ENCODE measurements at places on chromosomes 16 and 17.
A peak's percentile ranks its signal among the peaks of the same experiment; 100 is the strongest.

DNA sequence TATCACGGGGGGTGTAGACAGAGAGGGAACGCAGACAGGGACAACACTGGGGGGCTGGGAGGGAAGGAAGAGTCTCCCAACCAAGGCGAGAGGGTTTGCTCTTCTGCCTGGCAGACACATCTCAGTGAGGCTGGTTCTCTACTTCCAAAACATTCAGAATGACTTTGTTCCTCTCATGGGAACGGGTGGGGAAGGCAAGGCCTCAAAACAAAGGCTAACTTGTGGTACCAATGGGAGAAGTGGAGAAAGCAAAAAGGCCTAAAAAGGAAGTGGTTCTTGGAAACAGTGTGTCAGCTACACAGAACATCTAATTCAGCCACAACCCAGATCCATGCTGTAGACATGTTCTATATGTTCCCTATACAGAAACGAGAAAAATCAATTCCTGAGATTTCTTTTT lies 7.5 kb downstream of the FLOT2 start:
- no peak for DNase-seq

GRCh38 chr17:64281962-64282752 lies 19.1 kb upstream of the TEX2 start:
- DNase-seq = peak; percentile 52

DNA sequence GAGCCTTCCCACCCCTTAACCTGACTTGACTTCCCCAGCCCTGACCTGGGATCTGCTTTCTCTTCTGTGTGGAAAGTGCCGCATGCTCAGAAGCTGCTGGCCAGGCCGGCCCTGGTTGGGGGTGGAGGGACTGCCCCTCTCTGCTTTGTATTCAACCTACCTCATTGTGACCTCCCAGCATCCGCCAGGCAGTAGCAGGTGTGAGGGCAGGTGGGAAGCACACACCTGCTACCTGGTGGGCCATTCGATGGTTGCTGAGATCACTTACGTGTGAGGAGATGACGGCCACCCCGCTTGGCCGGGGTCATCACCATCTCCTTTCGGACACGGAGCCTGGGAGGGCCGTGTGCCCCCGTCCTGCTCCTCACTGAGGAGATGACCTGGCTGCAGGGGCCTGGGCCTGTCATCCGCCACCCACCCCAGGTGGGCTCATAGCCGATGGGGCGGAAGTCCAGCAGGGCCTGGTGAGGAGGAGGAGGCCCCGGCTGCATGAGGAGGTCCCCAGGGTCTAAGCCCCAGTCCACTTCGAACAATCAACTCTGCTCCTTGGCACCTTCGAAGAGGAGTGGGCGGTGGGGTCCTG lies 7.1 kb downstream of the CPNE7 start:
- no peak for DNase-seq

- DNase-seq = peak; percentile 66
Measured at GRCh38 chr16:24041834-24042631, 206.2 kb downstream of the PRKCB start.

All from HTR-8/SVneo (cell line).